Erythroblast (primary cell): ENCODE measurements at places on chromosomes 5 and 9.

DNA sequence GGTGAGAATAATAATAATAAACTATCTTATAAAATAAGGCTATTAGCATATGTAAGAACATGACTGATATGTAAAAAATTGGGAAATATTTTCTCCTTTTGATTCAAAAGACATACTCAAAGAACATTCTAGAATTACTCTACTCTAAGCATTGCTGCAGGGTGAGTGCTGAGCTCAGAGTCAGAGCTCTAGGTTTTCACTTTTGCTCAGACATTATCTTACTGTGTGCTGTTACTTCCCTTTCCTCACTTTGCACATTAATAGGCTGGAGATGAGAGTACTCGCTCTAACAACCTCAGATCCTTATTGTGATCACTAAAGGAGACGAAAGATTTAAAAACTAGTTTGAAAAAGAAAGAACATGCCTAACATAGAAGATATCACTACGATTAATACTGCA, 99.4 kb upstream of the C9orf72 start:
- no peak for DNase-seq

DNA sequence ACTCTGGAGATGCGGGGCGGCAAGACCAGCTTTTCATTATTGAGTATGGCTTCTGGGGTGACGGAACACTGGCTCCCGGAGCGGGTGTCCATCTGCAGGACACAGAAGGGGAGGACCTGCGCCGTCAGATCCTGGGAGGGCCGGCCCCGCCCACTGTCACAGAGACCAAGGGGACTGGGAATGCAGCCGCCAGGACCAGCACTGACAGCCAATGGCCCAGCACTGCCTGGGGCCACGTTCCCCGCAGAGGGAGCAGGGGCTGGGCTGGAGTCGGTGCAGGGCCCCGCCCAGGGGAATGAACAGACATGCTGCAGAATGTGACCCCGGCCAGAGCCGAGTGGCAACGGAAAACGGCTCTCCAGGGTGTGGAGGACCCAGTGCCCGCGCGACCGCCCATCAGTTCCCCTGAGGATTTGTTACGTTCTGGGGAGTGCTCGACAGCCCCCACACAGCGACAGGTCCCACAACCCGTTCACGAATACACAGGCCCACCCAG, at the start of gene ZDHHC11:
Gene ZDHHC11 (minus strand): TSS at position 476 of the 496 bp plus-strand sequence. CDS start 384 bp downstream, at position 92.
- no peak for DNase-seq

DNA sequence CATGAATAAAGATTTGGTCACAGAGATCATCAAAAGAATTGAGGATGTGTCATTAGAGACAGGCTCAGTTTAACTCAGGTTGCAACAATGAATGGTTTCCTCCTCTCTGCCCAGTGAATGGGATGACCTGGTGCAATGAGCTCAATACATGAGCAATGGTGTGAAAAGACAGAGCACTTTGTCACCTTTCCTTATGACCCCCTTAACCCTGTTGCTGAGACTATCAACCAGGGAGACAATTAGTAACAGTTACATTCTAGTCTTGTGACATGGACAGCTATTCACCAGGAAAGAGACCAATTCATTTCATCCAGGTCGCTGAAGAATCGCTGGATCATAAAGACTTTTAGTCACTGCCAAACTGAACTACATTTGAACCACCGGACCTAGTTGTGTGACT, 19.9 kb upstream of the CDH6 start:
- no peak for DNase-seq

DNA sequence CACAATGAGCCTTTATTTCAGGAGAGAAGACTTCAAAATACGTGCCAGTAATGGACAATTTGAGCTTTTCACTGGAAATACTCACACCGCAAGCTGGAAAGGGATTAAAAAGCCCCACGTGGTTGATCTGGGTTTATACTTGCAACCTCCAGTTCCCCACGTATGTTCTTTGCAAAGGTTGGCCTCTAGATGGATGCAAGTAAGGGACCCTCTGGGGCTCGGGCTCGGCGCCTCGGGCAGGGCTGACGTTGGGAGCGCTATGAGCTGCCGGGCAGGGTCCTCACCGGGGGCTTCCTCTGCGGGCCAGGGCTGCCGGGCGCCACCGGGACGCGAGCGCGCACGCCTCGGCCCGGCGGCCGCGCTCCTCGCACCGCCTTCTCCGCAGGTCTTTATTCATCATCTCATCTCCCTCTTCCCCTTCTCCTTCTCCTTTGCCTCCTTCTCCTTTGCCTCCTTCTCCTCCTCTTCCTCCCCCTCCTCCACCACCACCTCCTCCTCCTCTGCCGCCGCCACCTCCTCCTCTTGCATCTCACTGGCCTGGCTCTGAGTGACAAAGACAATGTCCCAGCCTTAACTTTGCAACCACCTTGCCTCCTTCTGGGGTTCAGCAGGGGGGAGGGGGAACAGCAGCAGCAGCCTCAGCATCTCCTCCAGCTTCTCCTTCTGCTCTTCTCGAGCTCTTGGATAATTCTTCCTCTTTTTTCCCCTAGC, 701 bp upstream of the ZNF462 start:
- DNase-seq: no peak

GRCh38 chr5:15106530-15107283, 235.1 kb upstream of the ANKH start:
- DNase-seq: no peak

GRCh38 chr5:37055383-37055990, 178.9 kb downstream of the NIPBL start:
- DNase-seq: no peak

- peak; percentile 79 for DNase-seq
These were observed 962 bp upstream of the TXN start for GRCh38 chr9:110257097-110257841.

DNA sequence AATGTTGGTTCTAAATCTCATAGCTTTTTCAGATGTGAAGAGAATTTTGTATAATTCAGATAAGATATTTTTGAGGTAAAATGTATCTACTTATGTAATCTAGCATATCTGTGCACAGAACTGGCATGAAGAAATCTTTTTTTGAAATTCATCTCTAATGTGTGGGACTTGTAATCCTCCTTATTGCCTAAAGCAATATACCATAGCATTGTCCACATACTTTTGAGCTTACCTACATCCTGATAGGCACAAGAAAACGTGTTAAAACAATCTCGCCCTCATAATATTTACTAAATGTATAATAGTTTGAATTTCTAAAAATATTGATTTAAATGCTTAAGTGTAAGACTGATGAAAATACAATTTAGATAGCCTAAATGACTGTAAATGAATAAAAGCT, 1686.5 kb upstream of the ACO1 start:
- DNase-seq: no peak

GRCh38 chr5:72372331-72372730, 52.2 kb downstream of the PTCD2 start:
- no peak for DNase-seq

- no peak for DNase-seq
These were observed 8.8 kb upstream of the PGGT1B start for GRCh38 chr5:115271295-115272050.

DNA sequence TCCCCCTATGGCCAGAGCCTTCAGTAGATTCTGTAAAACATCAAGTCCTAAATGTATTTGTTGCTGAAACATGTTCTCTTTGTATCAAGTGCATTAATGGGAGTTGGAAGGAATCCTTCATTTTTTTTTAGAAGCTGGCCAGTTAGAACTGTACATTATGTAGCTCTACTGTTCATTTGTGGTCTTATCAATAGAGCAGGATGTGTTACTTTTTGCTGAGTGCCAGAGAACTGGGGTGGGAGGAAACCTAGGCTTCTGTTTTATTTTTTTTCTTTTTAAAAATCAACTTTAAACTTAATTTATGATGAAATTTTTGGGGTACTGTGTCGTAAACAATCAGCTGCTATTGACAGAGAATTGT, 5.1 kb downstream of the PIP5K1B start:
- no peak for DNase-seq

DNA sequence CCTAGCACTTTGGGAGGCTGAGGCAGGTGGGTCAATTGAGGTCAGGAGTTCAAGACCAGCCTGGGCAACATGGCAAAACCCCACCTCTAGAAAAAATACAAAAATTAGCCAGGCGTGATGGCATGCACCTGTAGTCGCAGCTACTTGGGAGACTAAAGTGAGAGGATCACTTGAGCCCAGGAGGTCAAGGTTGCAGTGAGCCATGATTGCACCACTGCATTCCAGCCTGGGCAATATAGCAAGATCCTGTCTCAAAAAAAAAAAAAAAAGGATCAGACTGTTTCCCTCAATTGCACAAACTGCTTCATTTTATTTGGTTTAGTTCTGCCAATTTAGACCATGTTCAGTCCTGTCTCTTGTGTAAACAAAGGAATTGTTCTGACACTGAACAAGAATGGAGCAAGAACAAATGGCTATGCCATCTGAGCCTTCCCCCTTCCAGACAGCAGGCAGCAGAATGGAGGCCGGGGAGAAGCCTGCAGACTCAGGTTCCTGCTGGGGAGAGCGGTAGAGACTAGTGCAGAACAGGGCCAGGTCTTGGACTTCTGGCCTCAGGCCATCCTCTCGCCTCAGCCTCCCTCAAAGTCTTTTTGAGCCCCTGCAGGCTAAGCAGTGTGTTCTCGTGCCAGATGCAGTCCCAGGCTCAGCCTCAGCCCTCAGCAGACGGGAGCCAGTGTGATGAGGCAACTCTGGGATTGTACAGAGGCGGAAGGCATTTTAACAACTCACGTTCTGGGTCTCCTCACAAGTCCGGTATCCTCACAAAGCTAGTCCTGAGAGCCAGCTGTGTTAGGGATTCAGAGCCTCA, 18.2 kb downstream of the HNRNPH1 start:
- DNase-seq: no peak

DNA sequence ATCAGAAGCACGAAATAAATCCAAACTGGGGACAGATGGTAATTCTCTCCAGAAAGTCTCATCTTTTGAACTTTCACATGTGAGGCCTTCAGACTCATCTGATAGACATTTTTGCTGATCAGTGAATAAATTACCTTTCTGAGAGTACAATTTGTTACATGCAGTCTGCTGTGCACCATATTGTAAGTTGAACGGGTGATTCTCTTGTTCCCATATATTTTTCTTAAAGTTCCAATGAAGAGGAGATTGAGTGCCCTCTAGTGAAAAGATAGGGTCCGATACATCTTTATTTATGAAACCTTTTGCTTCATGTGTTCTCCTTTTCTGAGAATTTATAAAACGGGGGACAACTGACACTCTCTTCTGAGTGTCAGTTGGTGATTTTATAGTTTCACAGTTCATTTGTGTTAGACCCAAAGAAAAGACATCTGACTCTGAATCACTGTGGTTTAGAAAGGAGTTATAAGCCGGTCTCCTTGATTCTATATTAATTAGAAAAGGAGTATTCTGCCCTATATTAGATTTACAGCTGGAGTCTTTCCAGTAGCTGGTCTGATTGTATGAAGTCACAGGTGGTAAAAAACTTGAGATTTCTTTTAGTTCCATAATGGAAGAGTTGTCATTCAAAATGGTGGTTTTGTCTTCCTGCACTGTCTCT, 30.4 kb downstream of the GNG10 start:
- peak; percentile 41 for DNase-seq

GRCh38 chr9:68683433-68683832, 21.6 kb upstream of the PIP5K1B start:
- no peak for DNase-seq

DNA sequence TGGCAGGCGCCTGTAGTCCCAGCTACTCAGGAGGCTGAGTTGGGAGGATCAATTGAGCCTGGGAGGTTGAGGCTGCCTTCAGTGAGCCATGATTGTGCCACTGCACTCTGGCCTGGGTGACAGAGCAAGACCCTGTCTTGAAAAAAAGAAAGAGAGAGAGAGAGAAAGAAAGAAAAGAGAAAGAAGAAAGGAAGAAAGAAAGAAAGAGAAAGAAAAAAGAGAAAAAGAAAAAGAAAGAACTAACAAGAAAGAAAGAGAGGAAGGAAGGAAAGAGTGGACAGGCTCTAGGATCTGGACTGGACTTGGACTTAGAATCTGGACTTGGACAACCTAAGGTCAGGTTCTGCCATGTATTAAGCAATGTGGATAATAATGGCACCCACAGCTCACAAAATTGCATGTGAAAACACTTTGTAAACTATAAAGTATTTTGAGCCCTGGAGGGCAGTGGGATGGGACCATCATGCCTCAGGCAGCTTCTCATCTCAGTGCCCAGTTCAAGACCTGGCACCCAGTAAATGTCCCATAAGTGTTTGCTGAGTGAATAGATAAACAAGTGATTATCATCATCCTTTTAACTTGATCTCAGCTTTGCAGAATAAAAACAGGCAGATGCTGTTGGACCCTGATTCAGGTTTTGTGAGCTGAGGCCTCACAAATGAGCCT, 12.8 kb upstream of the PHF19 start:
- DNase-seq: no peak

GRCh38 chr9:137764981-137765380, 112.6 kb upstream of the CACNA1B start:
- no peak for DNase-seq

- peak; percentile 40 for DNase-seq
These were observed 885 bp upstream of the MLLT3 start for GRCh38 chr9:20623021-20623747.

GRCh38 chr5:154077696-154078095, 38.9 kb downstream of the MFAP3 start:
- no peak for DNase-seq

DNA sequence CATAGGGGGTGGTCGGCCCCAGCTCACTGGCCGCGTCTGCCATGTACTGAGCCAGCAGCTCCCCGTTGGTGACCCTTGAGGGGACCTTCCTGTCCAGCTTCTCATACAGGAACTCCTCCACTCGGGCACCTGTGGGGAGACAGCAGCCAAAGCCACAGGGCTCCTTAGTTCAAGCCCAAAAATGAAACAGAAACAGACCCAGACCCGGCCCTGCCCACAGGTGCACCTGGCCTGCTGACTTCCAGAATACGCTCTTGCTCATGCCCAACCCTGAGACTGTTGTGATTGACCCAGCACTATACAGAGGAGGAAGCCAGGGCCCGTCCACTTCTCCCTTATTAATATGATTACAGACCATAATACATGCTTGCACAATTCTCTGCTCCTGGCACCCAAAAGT, 7.0 kb downstream of the SH3GLB2 start:
- no peak for DNase-seq
